ENCODE measurements at places on chromosomes 7 and 10. TPM values are rescaled to one million over a fixed set of nuclear protein-coding genes. Genes with fewer than 3 reads are reported as not detected.

GRCh38 chr7:87151002-87151728, 1.1 kb upstream of the DMTF1 start:
- no peak for DNase-seq

Gene TAS2R3
- polyA plus RNA-seq = 1.2 TPM

GRCh38 chr7:105461518-105461917, 60.6 kb downstream of the PUS7 start:
- DNase-seq = no peak

DNA sequence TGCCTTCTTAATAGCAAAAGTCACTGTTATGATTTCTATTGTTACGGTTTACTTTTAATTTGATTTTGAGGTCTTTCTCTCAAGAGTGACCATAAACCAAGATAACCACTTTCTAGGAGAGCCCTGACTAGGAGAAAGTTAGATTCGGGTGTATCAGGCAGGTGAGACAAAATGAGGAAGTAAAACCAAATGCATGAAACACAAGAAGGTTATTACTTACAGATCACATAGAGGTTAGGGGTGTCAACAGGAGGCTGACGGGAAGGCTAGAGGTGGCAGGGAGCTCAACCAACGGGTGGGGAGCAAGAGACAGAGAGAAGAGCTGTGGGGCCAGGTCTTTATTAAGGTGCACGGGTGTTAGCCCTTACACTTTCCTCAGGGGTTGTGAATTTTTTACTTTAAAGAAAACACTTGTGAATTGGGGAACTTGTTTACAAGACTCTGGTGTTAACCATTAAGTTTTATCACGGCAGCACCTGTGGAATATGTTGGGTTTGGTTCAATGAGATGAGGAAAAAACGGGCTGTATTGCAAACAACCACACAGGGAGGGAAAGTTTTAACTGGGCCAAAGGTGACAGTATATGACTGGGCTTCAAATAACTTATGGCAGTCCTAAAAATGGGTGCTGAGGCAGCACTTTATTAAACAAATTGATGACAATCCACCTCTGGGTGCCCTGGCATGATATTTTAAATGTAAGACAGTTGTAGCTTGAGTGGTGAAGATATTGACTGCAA, 154.9 kb downstream of the SDHAF3 start:
- DNase-seq = no peak

DNA sequence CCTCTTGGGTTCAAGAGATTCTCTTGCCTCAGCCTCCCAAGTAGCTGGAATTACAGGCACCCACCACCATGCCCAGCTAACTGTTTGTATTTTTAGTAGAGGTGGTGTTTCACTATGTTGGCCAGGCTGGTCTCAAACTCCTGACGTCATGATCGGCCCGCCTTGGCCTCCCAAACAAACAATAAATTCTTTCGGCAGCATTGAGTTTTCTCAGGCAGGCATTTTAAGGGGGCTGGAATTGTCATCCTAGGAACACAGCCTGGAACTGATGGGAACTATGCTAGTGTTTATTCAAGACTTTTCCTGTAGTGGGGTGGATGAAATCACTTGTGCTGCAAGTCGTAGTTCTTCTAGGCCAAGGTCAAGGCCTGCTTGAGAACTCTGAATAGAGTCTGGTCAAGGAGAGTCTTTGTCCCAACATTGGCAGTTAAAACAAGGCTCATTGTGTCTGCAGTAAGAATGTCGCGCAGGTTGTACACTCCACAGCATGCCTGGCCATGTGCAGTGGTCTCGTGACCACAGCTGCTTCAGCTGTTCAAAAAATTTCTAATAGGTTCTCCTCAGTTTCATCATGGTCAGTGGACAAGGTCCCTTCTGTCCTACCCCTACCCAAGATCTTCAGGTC, 92.8 kb downstream of the HECW1 start:
- no peak for DNase-seq

Gene CYP2E1
- polyA plus RNA-seq = 2.8 TPM

GRCh38 chr7:92025260-92025659, 84.6 kb downstream of the AKAP9 start:
- no peak for DNase-seq
